Activated CD4-positive, CD25-positive, alpha-beta regulatory T cell treated with anti-CD3 and anti-CD28 coated beads, Interleukin-2, amount 50 U/mL, for 24 hours (primary cell): ENCODE measurements at places on chromosomes 3 and 15.

- ATAC-seq = no peak
Observed at GRCh38 chr15:78429477-78429876, 8.5 kb upstream of the IREB2 start.

- no peak for ATAC-seq
Observed at GRCh38 chr3:78148986-78149717, 1109.3 kb downstream of the ROBO2 start.

DNA sequence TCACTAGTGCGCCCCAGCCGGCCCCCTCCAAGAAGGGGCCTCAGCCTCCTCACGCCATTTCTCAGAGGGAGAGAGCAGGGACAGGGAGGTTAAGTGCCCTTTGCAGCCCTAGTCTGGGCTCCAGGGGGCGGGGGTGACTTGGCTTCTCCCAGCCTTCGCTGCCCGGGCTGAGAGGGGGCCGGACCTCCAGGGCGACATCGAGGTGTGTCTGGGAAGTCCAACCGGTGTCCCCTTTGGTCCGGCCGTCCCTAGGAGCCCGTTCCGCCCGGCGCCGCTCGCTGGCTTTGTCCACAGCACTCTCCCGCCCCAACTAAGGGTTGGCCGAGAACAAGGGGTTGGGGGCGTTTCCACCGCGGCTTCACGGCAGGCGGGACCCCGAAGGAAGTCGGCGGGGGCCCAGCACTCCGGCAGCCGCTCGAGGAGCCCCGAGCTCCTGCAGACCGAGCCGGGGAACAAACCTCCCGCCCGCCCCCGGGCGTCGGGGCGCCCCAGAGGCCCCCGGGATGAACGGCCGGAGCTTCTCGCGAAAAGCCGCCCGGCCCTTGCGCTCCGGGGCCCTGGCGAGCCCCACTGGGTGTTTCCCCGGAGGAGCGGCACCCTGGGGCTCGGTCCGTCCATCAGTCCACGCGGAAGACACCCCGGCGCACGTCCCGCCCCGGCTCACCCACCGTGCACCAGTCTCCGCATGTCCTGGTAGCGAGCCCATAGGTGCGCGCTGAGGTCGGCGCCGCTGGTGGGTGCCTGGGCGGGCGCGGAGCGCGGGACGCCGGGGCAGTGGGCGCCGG is 627 bp downstream of the NT5DC2 start:
- no peak for ATAC-seq

DNA sequence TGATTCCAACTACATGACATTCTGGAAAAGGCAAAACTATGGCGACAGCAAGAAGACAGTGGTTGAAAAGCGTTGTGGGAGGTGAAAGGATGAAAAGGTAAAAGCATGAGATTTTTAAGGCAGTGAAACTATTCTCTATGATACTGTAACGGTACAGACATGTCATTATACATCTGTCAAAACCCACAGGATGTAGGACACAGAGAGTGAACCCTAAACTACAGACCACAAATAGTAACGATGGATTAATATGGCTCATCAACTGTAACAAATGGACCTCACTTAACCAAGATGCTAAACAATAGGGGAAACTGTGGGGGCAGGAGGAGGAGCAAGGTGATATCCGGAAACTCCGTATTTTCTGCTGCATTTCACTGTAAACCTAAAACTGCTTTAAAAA is 39.1 kb downstream of the MYO9A start:
- ATAC-seq = peak; percentile 49

- no peak for ATAC-seq
Observed at GRCh38 chr3:3801494-3801841, 2.2 kb downstream of the LRRN1 start.

- no peak for ATAC-seq
Observed at GRCh38 chr15:68228971-68229385, 550 bp downstream of the CLN6 start.

DNA sequence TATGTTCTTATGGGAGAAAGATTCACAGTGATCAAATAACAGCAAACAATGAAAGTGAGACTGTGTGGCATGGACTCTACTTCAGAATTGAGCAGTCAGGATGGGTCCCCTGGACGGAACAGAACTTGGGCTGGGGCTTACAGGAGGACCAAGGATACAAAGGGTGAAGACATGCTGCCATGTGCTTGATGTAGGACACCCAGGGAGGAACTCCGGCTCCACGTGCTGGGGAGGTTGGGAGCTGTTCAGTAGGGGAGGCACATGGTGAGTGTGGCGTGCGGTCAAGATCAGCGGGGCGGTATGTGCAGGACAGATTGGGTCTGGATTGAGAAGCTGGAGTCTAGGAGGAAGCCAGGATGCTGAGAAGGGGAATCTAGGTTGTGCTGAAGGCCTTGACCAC is 32.6 kb downstream of the PPCDC start:
- ATAC-seq = no peak

DNA sequence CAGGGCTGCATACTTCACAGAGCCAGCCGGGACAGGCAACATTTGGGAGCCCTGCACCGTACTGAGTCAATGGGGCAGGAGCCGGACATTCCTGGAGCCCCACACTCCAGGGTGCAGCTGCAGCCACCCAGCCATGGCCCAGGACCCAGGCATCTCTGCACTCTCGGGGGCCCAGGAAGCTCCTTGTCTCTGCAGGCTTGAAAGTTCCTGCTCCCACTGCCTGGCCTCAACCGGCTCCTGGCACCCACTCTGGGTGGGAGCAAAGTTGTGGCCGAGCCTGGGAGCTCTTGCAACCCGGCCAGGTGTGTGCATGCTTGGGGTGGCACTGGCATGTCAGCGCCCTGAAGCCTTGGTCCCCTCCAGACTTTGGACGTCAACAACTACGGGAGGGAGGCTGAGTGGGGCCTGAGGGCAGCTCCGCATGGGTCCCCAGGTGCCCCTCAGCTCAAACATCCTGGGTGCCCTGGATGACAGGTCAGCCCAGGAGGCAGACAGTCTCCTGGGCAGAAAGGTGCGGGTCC is 833.5 kb upstream of the CADM2 start:
- no peak for ATAC-seq

DNA sequence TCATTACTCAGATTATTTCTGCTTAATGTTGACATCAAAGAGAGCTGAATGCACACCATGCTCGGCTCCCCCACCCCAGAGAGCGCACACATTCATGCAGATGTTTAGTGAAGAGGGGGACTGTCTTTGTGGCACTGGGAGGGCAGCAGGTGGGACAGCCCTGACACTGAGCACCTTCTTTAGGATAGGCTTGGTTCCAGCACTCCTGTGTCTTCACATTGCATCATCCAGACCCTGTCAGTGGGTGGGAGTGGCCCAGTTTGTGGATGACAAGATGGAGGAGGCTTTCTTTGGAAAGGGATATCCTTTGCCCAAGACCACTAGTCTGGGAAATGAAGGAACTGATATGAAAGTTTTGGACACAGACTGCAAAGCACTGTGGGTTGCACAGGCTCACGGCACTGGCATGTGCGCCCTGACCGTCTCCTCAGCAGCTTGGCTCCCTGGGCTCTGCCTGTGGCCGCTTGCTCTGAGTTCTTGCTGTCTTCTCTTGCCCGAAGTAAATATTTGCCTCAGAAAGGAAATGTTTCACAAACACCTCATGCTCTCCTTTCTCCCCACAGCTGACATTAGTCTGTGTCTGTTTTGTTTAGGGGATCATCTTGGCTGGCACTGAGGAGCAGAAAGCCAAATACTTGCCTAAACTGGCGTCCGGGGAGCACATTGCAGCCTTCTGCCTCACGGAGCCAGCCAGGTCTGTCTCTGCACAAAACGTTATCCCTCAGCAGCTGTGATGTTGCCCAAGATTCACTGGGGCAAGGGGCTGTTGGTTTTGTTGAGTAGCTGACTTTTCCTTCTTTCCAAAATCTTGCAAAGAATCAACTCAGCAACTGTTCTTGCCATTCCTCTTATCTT is 16.6 kb downstream of the ACAD9 start:
- ATAC-seq = no peak

DNA sequence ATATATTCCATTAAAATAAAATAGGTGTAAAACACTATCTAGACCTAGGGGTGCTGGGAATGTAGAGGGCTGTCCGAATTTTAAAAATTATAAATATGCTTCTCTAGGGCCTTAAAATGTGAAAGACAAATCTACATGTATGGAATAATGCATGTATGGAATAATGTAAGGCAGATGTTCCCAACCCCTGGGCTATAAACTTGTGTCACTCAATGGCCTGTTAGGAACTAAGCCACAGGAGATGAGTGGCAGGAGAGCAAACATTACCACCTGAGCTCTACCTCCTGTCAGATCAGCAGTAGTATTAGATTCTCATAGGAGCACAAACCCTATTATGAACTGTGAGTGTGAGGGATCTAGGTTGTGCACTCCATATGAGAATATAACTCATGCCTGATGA is 482.6 kb upstream of the TGFBR2 start:
- ATAC-seq = no peak

GRCh38 chr3:135228201-135228600 is 433.1 kb downstream of the EPHB1 start:
- no peak for ATAC-seq

GRCh38 chr3:112078125-112079083 is 7.8 kb upstream of the C3orf52 start:
- no peak for ATAC-seq
